Activated CD4-positive, alpha-beta T cell treated with anti-CD3 and anti-CD28 coated beads for 24 hours (primary cell): ENCODE measurements at places on chromosomes 3 and 15.

DNA sequence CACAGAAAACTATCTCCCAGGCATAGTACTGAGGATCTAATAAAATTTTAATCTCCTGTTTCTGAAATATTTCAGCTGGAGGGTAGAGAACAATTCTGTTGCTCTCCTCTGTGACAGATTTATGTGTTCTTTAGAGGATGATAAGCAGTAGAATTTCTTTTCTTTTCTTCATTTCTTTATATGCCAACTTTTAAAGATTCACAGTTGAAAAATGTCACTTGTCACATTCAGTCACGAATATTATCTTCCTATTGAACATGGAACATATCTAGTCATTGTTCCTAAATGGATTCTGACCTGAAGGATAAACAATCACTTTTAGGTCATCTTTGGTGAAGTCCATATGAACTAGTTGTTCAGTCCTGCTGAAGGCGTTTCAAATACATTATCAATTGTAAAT, 585.5 kb upstream of the DPPA4 start:
- no peak for DNase-seq

DNA sequence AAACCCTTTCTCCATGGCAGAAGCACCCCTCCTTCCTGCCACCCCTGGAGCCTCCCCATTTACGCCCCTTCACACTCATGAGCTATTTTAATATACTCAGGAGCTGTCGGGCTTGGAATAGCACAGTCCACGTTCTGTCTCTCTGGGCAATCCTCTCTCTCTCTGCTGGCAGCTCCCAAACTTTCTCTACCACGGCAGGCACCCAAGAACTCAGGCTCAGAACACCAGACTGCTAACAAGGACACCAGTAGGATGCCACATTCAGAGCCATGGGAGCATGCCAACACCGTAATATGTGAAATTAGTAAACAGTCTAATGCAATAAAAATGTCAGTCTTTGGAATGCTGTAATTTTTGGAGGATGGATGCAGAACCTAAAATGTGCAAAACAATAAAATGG, 19.3 kb downstream of the TNFAIP8L3 start:
- DNase-seq, result no peak

- DNase-seq, result no peak
Measured at GRCh38 chr3:44334326-44334725, 4.2 kb upstream of the TCAIM start.

DNA sequence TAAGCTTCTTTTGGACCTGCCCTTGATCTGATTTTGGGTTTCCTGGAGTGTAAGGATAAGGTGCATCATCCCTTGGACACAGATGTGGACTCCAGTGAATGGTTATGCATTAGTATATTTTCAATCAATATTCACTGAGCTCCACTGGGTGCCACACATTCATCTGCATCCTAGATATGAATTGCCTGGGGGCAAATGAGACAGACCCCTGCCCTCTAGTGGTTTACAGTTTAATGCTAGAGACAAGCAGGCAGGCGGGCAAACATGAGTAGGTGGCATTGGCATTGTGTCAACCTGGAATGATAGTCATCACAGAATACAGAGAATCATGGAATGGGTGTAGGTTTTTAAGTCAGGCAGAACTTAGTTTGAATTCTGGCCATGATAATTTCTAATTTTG, 252.5 kb upstream of the SOX14 start:
- DNase-seq, result no peak

GRCh38 chr3:170730071-170730812, 139.8 kb downstream of the RPL22L1 start:
- DNase-seq, result no peak

DNA sequence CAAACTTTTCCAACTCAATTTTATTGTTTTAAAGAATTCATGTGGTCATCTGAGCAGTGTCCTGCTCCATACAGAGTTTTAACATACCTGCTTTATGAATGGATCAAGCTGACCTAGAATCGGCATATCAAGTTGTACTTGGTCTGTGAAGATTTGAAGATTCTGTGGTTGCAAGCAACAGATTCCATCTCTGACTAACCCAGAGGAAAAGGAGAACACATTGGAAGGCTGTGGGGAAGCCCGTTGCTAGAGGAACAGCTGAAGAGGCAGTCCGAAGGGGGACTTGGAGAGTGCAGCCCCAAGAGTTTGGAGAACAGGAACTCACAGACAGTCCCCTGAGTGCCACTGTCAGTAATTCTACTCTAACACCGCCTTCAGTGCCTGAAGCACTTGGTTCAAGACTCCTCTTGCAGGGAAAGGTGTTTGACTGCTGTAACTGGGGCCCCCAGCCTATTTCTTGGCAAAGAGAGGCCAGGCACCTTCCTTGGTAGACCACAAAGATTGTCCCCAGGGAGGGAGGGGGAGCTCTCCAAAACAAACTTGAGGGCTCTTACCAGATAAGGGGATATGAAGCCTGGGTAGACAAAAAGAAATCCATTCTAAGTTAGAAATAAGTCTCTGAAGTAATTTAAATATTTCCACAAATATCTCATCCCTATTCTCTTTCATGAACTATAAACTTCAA, 88.8 kb downstream of the LARS2 start:
- no peak for DNase-seq

DNA sequence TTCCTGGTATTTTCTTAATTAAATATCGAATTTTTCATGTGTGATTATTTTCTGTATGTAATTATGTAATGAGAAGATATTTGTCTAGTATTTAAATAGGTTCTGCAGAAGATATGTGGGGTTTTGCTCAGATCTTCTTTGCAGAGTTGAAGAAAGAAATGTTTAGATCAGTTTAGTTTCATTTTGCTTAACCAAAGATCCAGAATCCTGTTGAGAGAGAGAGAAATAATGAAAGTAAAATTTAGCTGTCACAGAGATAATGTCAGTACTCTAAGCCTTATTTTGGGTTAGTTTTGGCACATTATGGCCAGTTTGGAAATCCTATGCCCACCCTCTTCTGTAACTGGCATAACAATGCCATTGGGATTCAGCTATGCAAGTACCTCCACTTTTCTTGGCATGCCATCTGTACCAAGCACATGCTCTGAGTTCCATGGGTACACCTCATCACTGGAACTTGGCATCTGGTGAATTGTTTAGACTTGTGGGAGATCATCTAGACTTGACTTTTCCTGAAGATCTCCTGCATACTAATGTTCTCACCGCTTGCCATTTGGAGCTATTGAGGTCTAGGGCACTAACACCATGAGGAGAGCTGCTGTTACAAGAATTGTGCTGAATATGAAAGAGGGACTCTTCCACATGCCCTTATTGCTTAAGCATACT, 30.9 kb downstream of the PLSCR1 start:
- DNase-seq, result no peak

DNA sequence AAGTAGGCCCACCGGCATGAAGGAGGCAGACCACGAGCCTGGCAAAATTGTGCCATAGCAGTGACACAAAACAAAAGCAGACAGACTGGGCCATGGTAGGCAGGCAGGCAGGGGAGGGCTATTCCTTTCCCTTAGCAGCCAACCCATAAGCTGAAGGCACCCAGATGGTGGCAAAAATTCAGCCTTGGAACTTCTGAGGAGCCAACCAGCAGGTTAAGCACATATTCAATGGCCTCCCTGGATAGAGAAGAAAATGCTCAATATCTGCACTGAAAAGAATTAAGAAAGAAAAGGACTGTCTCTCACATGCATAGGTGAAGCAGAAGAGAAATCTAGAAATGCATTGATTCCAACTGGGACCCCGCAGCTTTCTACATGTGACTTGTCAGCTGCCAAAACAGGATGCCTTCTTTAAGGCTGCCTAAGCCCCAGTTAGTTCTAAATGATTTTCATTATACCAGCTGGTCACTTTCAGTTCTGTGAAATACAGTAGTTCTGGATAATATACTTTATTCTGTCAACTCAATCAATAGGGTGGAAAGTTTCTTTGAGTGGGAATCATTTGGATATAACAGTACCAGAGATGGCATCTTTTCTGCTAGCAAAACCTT, 2.7 kb downstream of the PRICKLE2 start:
- DNase-seq, result no peak

DNA sequence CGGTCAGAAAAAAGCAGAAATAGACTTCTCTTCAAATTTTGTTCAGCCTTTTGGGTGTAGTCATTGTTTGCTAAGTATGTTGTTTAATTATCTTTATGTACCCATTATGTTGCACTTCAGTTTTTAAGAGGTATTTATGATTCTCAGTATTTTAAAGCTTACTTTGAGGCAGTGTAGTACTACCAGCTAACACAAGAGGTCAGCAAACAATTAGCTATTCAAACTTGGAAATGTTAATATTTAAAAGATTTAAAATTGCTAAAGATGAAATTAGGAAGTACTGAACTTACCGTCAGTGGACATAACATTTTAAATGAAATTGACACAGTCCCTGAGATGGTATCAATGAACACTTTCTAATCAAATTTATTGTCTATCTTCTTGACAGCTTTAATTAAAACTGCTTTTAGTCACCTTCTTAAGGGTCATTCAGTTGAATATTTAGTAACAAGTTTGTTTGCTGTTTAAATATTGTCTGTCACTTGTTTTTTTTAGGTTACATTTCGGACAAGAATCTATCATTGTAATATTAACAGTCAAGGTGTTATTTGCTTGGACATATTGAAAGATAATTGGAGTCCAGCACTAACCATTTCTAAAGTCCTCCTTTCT, 28.1 kb downstream of the NKIRAS1 start:
- peak; percentile 10 for DNase-seq

GRCh38 chr3:15703346-15703745, 94.4 kb downstream of the ANKRD28 start:
- DNase-seq, result no peak
